Stimulated activated CD8-positive, alpha-beta memory T cell treated with anti-CD3 and anti-CD28 coated beads, Interleukin-15, amount 100 ng/mL, for 24 hours (primary cell): ENCODE measurements at places on chromosomes 7 and 10.

DNA sequence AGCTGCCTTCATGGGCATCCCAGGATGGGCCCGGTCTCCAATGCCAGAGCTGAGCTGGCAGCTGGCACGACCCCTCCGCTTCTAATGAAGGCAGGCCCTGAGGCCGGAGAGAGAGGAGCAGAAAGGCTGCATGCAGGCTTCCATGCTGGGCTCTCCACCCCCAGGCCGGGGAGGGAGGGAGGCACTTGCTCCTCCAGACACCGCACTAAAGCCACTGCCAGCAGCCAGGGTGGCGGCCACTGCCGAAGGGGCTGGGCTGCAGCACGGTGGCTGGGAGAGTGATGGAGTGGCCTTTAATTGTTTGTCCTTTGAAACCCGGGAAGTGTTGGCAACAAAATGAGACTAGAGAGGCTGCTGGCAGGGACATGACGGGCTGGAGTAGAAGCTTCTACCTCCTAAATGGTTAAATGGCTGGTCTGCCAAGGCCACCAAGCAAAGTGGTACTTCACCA lies 236.5 kb downstream of the SKAP2 start:
- DNase-seq = no peak

GRCh38 chr7:97025983-97026714 lies 1.5 kb upstream of the DLX5 start:
- DNase-seq = no peak

DNA sequence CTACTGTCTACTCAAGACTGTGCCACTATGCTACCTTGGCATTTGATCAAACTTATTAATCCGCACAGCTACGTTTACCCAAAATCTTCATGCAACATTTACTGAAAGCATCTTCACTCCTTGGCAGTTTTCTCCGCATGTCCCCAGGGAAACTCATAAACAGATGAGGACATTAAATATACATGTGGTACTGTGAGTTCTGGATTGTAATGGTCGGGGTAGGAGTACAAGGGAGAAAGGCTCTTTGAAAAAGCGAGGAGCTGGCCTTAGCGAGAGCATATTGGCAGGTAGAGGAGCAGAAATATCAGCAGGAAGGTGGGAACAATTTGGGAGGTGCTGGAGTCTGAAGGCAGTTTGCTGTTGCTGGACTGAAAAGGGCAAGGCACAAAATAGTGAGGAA lies 107.1 kb upstream of the NOBOX start:
- no peak for DNase-seq

- no peak for DNase-seq
These were observed 44.9 kb downstream of the PPP1R3C start for GRCh38 chr10:91587710-91588638.

- DNase-seq = no peak
These were observed 91.7 kb downstream of the TMEM178B start for GRCh38 chr7:141165521-141165920.

DNA sequence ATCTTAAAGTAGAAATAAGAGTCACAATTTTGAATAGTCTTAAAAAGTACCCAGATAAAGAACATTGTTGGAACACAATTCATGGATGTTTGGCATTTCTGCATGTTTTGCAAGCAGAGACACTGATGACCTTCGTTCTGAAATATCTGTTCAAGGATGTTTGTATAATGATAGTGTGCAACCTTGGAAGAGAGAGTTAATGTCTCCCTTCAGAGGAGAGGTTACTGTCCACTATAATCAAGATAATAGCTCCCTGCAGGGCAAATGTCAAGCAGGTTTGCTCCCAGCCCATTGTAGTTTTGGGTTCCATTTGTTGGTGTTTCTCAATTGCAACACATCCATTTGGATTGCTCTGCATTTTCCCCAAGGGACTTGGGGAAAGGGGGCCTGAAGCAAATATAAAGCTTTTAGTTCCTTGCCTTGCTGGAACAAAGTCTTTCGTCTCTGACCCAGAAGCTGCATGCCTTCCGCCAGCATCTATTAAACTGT lies 45.2 kb downstream of the COL1A2 start:
- DNase-seq = no peak

DNA sequence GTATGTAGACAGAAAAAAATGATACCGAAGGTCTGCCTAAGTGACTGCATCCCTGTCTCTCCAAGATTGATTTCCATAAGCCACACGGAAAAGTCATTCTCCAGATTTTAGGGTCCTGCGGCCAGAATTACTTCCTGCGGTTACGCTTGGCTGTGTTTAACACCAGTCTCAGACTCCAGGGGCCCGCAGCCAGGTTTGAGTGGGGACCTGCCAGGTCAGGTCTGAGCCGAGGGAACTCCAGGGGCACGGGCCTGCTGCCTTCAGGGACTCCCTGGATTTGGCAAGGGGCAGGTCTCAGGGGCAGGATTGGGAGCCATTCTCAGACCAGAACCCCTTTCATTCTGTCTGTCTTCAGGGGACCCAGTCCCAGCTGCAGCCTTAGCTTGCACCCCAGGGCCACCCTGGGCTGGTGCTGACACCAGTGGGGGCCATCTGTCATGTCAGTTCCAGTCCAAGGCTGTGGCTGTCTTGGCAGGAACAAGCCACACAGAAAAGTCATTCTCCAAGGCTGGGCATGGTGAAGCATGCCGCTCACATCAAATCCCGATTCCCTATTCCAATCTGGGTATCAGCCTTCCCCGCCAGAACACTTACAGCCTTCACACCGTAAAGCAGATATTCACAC lies 39.0 kb downstream of the TMEM120A start:
- DNase-seq = no peak

DNA sequence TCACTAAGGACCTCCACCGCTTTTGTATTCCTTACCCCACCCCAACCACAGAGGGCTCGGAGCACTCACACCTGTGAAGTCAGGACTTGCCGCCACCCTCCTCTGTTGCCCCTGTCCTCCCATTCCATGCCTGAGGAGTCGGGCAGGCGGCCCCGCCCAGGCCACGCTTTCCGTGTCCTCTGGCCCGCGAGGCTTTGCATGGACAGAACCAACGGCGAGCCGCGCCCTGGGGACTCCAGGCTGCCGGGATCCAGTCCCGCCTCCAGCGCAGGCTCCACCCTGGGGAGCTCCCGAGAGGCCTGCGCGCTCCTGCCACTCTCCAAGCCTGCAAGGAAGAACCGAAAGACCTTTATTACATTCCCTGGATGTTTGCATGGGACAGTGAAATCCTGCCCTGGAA lies 366.4 kb upstream of the POM121L12 start:
- DNase-seq = no peak

DNA sequence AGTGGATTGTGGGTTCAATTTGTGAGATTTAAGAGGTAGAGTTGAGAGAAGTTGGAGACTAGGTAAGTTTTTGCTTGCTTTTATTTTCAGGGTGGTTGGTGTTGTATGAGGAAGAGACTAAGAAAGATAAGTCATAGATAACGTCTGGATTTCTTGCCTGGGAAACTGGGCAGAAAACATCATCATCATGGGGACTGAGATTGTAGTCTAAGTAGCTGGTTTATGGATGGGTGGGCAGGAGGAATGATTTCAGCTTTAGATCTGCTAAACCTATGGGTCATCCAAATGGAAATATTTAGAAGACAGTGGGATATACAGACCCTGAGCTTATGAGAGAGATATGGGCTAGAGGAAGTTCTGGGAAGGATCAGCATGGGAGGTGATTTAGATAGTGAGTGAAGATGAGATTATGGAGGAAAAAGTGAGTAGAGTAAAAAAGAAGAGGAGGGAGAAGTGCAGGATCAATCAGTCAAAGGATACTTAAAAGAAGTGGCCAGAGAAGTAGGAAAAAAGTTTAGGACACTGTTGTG lies 169.8 kb downstream of the WNT2 start:
- DNase-seq = no peak

- DNase-seq = no peak
These were observed 16.1 kb upstream of the AKR1C1 start for GRCh38 chr10:4947039-4947634.

- no peak for DNase-seq
These were observed 15.4 kb downstream of the CFAP46 start for GRCh38 chr10:132926777-132927650.

DNA sequence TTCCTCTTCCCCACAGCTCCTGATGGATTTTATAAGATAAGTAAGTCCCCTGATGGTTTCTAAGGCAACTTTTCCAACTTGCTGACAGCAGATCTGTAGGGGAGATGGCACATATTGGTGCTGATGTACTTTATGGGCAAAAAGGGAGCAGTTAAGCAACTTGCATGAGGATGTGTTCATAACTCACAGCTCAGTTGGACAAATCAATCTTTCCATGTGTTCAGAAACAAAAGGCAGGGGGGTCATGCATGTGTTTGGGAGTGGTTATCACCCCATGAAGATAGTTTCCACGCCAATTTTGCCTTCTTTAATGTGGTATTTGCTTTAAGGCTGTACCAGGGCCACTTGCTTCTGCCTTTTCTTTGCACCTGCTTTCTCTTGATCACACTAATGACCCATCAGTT lies 6.1 kb downstream of the RBM20 start:
- no peak for DNase-seq

- DNase-seq = no peak
These were observed 334.0 kb downstream of the PLXNA4 start for GRCh38 chr7:132242192-132242812.

GRCh38 chr7:112129655-112130323 lies 76.4 kb downstream of the DOCK4 start:
- no peak for DNase-seq

- DNase-seq = no peak
These were observed 217.2 kb downstream of the RELN start for GRCh38 chr7:103772171-103772773.

DNA sequence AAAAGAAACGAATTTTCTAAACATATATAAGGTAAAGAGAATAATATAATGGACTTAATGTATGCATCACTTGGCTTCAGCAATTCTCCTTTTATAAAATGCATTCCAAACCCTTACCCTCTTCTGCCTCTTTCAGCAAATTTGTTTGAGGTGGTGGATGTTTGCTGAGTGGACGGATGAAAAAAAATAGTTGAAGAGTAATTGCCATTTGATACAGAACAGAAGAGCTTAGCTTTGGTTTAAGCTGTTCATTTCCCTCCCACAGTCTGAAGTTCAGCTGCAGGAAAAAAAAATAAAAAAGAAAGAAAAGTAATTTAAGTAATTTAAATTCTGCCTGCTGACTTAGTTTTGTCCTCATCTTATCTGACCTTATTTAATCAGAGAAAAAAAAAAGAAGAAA lies 138.6 kb downstream of the GALNT17 start:
- no peak for DNase-seq

DNA sequence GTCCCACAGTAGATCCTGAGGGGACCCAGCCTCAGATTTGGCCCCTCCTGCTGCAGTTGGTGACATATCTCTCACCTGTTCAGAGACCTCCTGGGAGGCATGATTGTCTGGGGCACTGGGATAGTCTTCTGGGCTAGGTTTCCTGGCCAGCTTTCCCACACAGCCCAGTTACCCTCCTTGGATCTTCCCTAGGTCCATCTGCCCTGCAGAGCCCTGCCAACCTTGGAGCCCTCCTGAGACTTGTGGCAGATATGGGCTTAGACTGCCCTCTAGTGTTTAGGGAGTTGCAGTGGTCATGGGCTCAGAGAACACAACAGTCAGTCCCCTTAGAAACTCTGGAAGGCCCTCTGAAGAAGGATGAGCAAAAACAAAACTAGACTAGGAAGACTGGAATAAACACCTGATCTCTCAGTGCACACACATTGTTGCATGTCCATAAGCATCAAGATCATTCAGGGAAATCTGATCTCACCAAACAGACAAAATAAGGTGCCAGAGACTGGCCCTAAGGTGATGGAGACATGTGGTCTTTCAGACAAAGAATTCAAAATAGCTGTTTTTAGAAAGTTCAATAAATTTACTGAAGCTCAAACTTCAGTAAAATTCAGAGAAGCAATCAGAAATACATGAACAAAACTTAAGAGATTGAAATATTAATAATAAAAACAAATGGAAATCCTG lies 324.6 kb downstream of the ATRNL1 start:
- DNase-seq = no peak

DNA sequence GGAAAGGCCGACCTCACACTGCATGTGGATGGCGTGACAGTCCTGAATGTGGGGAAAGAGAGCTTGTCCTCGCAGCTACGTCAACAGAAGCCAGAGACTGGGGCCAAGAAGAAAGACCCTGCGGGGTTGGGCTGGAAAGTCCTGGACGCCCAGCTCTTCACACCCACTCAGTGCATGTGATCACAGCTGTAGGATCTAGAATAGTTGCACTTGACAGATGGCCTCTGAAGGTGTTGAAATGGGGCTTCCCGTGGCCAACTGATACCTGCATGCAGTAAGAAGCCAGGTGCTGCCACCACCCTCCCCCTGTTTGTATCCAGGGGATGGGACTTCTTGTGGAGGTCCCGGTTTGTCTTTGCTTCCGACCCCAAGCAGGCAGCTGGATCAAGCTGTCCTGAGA lies 34.1 kb upstream of the OCM2 start:
- no peak for DNase-seq

DNA sequence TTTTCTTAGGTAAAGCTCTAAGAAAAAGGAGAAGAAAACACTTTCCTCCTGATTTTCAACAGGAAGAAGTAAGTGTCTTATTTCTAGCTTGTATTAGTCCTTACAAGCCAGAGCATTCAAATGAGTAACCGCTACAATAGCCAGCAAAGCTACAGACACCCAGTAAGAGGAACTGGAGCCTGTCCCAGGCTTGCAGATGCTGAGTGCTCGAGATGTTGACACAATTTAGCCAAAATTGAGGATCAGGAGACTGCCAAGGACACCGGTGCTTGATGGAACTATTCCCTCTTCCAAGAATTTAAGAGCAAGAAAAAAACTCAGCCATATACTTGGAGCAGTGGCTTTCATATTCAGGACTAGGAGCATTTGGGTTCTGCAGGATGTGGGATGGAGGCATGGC lies 149.3 kb upstream of the DPP6 start:
- no peak for DNase-seq

DNA sequence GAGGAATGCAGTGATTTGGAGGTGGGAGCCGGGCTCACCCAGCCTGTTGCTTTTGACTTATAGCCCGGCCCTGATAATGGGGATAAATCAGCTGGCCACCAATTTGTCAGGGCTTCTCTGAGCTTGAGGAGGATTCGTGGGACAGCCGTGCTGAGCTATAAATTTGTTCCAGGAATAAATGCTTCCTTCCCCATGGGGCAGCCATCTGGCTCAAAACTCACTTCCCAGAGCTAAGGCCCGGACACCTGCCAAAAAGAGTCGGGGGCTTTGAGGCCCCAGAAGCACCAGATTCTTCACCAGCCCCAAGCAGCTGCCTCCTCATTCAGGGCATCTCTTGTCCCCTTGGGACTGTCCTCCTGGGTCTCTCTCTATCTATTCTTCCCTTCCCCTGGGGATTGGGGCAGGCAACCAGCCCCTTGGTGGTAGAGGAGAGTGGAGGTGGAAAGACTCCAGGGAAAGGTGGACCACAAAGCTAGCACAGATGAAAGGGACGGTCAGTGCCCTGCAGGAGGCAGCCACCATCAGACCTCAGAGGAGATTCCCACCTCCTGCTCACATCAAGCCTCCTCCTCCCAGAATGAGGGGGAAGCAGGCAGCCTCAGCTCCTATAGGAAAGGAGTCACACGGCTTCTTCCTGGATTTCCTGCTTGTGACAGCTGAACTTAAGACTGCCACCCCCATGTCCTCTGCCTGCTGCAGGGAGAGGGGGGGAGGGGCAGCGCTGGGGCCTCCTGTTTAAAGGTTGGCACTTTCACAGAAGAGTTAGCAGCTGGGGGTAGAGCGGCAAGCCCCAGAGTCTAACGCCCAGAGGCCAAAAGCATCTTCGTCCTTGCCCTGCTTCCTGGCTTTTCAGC lies 44.2 kb upstream of the LRRC4 start:
- DNase-seq = no peak
